Thyroid gland (tissue), 4 donors: ENCODE measurements at places on chromosomes 7 and 10. TPM values are rescaled to one million over a fixed set of nuclear protein-coding genes. Genes with fewer than 3 reads are reported as not detected.

The PAX2 gene
- total RNA-seq = not detected

The CUX1 gene
- 103 TPM for total RNA-seq

GRCh38 chr10:98170249-98171117 is 36.0 kb downstream of the R3HCC1L start:
- H3K4me3 ChIP-seq = no peak overlapping the region
- H3K27ac ChIP-seq = no peak overlapping the region
- DNase-seq = peak; percentile 48
- no peaks in the 10 kb centered on the region for H3K4me1 ChIP-seq
- H3K36me3 ChIP-seq = no peaks in the 10 kb centered on the region

DNA sequence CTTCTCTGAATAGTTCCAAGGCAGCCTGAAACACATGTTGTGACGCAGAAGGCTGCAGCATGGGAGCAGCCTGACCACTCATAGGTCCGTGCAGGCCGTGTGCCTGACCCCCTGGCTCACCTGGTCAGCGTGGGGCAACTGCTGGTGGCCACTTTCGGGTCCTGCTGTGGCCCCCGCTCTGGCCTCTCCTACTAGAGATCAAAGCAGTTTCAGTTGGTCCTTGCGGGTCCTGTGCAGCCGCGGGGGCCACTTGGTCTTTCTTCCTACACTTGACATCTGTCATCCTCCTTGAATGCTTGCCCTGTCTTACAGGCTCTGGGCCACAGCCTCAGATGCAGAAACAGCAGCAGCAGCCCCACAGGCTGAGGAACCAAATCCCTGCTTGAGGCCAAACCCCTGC is 320.8 kb upstream of the ZNF32 start:
- no peak for DNase-seq
- no peak overlapping the region for H3K4me3 ChIP-seq
- H3K27me3 ChIP-seq = no peaks in the 10 kb centered on the region
- H3K4me1 ChIP-seq = no peaks in the 10 kb centered on the region
